BJ (cell line): ENCODE measurements at places on chromosomes 11 and 22.

DNA sequence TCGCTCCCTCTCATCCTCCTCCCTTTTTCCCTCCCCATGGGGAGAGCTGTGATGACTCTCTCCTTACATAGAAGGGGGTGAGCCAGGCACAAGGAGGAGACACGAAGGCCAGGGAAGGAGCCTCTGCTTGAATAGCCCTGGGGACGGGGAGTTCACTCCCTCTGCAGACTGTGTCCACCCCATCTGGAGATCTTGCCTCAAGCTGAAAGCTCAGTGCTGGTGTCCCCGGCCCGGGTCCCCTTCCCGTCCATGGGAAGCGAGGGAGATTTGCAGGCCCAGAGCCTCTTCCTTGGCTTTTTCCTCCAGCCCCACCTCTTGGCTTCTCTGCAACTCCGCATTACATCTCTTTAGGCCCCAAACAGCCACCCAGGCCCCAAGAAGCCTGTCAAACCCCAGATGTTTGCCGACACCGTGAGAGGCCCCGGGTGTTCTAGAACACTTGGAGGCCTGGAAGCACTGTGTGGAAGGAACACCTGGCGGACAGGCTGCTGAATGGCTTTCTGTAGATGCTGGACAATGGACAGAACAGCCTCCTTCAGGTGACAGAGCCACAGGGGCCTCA, 32.3 kb downstream of the LINC01488 start:
- no peak for DNase-seq

DNA sequence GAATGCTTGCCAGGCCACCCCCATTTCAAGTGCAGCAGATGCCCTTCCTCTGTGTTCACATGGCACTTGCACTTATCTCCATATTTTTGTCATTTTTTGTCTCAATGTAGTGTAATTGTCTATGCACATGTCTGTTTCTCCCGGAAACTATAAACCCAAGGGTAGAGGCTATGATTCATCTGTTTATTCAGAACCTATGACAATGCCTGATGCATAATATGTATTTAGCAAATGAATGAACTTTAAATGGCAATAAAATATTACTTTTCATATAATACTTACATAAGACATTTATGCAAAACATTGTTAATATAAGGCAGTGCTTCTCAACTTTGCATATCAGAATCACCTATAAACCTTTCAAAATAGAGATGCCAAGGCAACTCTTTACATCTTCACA, 6.7 kb downstream of the PAK1 start:
- DNase-seq, result no peak

- DNase-seq, result no peak
Measured at GRCh38 chr11:57566905-57567514, 462 bp downstream of the UBE2L6 start.

DNA sequence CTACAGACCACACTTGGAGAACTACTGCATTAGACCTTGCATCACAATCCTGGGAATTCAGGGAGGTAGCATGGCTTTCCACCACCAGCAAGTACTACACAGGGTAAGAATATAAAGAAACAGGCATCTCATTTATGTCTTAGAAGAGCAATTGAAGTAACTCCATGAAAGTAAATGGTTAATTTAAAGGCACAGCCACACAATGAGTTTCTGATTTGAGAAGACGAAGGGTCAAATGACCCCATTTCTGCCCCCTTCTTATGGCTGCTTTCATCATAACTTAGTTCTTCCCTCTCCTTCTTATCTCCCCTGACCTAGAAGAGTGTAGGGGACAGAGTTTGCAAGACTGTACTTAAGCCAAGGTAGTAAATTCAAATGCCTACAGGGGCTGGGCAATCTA, 6.0 kb downstream of the TRIM66 start:
- no peak for DNase-seq

- no peak for DNase-seq
Measured at GRCh38 chr11:59141673-59142460, 789 bp upstream of the FAM111A start.

- DNase-seq, result no peak
Measured at GRCh38 chr11:78594814-78595213, 20.1 kb upstream of the NARS2 start.

DNA sequence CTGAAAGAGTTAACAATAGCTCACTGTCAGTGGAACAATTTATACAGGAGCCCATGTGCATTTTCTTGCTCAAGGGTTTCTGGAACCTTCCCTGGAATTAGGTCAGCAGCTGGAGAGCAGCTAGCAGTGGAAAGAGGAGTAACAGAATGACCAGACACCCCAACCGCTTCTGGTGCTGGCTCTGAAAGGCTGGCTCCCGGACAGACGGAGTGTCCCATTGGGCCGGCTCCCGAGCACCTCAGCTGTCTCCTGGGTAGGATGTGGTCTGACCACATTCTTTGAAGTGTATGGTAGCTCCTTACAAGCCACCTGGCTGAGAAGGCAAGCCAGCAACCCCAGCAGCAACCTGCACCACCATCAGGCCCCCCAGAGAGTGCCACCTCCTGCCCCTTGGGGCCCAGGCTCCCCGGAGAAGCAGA, 44.7 kb downstream of the ABTB2 start:
- DNase-seq, result no peak

DNA sequence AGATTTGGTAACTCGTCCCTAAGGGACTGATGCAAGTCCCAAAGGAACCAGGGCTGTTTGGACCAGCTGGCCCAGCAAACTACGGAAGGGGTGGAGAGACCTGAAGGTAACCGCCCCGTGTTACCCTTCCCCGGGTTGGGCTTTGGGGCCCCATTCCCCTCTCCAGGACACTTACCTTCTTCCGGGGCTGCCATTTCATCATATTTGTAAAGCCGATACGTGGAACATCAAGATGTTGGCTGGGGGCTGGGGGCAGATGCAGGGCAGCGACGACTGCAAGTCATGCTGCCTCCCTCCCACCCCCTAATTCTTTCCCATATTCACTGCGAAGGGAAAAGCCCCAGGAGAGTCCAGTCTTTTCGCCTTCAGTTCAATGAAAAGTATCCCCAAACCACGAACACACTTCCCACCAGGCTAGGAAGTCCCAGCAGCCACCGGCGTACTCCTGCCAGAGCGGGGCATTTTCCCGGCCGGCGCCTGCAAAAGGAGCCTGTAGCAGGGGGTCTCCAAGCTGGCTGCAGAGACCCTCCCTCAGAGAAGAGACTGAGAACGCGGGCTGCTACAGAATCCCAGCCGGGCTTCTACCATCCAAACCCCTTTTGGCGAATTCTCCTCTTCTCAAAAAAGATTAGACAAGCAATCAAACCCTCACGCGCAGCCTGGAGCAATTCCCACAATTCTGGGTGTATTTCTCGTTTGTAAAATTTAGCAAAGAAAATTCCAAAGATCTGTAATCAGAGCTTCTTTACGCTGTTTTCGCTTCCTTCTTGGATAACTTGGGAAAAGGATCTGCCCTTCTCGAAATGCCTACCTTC, 236.7 kb downstream of the TTC28 start:
- no peak for DNase-seq

GRCh38 chr11:95095858-95096587, 6.4 kb downstream of the ENDOD1 start:
- DNase-seq, result no peak

DNA sequence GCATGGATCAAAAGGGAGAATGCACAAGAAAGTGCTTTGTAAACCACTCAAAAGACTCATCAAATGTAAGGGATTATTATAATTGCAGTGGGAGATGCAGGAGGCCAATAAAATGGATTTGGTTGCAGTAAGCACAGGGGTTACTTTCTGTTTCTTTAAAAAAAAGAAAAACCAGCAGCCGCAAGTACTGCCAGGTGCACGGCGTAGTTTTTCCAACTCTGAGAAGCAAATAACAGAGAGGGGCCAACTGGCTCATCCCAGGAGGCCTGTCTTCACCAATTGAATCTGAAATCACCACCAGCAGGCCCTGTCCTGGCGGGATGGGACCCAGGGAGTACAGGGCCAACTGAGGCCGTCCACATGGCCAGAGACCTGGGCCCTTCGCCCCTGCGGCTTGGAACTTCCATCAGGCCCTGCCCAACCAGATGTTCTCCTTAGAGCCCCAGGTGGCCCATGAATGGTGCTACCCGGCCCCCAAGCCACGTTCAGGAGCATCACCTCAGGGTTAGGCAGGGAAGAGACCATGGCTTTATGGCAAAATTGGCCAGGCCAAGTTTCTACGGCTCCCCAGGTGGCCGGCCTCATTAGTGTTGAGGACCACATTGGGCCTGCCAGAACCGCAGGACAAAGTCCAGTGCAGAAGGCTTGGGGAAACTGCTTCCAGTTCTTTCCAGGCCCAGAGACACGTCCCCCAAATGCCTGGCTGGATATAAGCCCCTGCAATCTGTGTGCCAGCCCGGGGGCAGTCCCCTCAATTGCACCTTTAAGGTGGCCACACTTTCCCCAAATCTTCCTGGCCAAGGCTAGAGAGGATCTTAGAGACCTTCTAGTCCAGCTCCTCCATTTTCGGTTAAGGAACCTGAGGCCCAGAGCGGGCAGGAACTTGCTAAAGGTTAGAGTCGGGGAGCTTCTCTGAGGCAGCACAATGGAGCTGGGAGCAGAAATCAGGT, 61.7 kb downstream of the CHRDL2 start:
- no peak for DNase-seq

- DNase-seq, result no peak
Measured at GRCh38 chr22:19844377-19845053, 10.2 kb downstream of the GNB1L start.

GRCh38 chr11:115581871-115582639, 77.8 kb upstream of the CADM1 start:
- DNase-seq, result no peak

DNA sequence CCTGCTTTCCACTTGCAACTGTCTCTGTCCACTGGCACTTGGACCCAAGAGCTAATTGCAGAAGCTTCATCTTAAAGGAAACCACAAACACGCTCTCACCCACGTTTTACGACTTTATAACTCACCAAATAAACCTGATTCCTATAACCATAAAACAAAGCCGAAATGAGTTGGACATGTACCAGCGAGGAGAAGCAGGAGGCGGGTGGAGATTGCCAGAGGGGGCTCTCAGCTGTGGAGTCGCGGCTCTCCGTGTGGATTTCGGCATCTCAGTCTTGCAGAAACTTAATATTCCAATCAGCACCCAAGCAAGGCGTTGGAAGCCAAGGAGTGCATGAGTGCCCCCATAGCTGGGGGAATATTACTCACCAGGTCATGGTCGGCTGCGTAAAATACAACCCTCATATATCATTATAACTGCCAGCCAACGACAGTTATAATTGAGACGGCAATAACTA, 483.6 kb downstream of the MN1 start:
- DNase-seq, result peak; percentile 19

- no peak for DNase-seq
Measured at GRCh38 chr22:20400606-20401375, 6.8 kb downstream of the ZNF74 start.

DNA sequence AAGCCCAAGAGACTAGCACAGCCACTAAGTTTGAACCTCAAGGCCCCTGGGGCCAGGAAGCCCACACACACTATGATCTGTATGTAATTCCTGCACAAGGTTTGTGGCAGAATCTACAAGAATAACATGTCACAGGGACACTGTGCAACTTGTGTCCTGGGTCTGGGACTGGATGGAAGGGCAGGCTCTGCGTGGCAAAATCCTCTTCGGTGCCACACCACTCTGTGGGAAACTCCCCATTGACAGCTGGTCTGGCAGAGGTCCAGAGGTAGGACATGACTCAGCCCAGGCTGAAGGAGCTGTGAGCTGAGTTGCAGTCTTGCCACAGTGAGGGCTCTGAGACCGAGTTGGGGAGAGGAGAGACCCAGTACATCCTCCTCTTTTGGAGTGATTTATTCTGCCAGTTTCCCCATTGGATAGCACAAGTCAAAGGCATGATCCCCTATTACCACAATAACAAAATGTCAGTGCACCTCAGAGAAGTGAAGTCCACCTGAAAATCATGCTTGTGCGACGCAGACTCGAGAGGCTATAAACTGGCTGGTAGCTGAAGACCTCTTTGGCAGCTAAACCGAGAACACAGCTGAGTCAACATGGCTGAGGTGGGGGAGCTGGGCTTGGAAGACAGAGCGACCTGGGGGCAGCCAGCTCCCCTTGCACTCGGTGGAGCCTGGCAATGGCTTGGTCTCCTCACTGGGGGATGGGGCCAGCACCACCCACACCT, 23.3 kb upstream of the SERPIND1 start:
- peak; percentile 26 for DNase-seq

DNA sequence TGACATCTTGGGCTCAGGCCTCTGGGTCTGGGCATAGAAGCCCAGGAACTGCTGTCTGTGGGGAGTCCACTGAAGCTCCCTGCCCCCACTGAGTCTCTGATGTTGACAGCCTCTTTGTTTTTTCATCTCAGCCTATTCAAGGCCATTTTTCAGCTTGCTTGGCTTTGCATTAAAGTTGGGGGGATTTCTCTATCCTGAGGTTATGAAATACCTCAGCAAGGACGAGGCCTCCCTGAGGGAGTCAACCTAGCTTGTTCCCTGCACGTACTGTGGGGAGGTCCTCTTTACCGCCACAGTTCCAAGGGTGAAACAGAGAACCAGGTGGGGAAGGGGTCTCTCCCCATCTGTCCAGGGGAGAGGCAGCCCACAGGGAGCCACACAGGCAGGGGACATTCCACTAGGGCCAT, 8.4 kb downstream of the KCNQ1OT1 start:
- no peak for DNase-seq

DNA sequence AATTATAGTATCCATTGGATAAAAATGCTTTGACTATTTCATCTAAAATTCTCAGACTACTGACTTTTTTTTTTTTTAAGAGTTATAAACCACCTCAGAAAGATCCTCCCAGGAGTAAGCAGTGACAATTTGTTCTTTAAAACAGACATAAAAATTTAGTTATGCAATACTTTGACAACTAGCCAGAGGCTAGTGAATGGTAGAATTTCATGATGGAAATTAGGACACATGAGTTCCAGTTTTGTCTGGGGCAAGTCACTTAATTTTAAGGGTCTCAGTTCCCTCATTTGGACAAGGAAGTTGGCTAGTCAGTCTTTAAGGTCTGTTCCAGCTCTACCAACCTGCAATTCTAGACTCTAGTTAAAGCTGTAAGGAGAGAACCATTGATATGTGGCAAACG, 2.9 kb downstream of the IL18 start:
- no peak for DNase-seq

DNA sequence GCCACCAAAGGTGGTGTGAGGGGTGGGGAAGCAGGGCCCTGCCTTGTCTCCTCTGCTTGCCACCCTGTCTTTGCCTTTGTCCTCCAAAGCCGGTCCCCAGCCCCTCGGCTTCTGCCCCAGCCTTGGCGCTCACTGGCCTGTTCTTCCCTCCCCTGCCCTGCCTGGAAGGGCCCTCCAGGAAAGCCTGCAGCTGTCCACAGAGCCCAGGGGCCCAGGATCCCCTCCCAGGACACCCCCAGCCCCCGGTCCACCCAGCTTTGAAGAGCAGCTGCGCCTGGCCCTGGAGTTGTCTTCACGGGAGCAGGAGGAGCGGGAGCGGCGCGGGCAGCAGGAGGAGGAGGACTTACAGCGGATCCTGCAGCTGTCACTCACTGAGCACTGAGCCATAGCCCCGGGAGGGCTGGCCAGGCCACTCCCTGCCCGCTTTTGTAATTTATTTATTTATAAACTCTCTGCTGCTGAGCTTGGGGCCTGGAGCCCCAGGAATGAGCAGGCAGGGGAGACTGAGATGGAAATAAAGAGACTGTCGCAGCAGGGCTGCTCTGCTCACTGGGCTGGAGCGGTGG, 1.3 kb upstream of the SSH3 start:
- DNase-seq, result no peak
